ENCODE measurements at places on chromosomes 6 and 20.

- no peak for DNase-seq
Observed at GRCh38 chr20:53346335-53346648, 247.3 kb downstream of the ZNF217 start.

GRCh38 chr6:167759912-167760311 lies 66.8 kb upstream of the AFDN start:
- no peak for DNase-seq

- DNase-seq = no peak
Observed at GRCh38 chr6:134421501-134421900, 103.6 kb upstream of the SGK1 start.

GRCh38 chr6:31776485-31776988 lies 591 bp downstream of the VWA7 start:
- DNase-seq = no peak

GRCh38 chr6:163001330-163001729 lies 273.6 kb downstream of the PACRG start:
- no peak for DNase-seq

GRCh38 chr6:168640768-168641167 lies 199.8 kb downstream of the SMOC2 start:
- no peak for DNase-seq

DNA sequence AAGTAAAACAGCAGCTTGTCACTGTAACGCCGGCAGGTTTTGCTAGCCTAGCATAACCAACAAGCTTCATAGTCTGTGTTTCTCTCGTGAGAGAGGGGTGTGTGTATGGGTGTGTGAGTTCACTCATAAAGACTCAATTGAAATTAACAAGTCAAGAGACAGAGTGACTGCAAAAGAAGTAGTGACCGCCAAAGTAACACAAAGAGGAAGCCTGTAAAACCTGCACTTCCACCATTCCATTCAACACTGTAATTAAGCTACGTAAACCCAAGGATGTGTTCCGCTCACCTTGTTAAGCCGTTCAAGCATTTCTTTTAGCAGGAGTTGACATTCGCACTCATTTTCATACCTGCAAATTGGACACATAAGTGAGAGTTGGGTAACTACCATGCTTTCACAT lies 6.6 kb downstream of the BFSP1 start:
- no peak for DNase-seq

DNA sequence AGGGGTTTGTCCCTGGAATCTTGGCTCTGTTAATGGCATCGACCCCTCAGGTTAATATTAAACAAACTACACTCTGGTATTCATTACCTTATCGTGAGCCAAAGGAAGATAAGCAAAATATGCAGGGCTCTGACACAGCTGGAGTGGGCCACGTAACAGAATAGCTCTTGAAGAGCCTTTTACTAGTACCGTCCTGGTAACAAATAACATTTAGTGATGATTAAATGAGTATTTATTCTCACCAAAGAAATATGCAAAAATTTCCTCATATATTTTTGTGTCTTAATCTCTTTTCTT lies 20.1 kb upstream of the UTRN start:
- no peak for DNase-seq

All from neural crest cell (in vitro differentiated cells).